ENCODE measurements at places on chromosomes 1 and 21.

DNA sequence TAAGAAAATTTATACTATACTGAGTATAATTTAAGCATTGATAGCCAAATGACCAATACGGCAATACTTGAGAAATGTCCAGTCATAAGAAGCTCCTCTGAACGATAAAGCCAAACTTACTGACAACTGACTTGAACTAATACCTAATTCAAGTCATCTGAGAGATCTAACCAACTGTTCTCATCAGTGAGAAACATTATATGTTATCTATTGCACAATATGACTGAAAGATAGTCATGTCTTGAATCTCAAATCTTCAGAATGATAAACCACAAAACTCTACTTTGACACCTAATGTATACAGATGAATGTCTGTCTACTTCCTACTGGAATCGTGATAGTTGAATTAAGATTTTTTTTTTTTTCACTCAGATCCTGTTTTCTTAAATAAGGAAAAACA lies 39.0 kb downstream of the APP start:
- DNase-seq: no peak

GRCh38 chr1:31995263-31995662 lies 18.4 kb upstream of the KHDRBS1 start:
- no peak for DNase-seq

GRCh38 chr1:24278726-24279125 lies 40.4 kb upstream of the GRHL3 start:
- no peak for DNase-seq

DNA sequence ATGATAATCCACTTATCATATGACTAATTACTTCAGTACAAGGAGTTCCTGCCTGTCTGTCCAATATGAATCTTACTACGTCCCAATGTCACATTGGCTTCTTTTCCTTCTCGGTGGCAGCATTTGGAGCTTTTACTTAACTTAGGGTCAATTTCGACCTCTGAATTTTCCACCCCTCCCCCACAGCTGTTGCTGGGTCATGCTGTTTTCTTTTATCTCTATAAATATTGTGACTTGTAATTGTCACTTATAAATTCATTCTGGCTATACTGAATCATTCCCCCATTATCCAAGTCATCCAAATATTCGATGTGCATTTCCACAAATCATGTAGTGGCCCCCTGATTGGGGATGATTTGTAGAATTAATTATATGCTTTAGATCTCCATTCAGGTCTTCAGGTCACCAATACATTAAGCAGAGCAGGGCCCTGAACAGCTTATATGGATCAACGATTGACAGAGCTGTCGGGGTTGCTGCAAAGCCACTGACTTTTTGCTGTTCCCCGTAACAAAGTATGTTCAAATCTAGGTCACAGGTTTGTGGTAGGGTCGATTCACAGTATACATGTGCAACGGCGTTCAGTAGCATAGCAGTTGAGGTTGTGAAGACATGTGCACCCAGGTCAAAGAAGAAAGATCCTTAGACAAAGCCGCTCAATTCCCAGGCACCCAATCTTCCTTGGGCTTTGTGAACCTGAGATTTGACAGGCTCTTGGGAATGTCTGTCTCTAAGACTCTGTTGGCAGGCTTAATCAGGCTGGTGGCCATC lies 18.3 kb upstream of the RNU1-4 start:
- peak; percentile 5 for DNase-seq

GRCh38 chr1:235826102-235826854 lies 40.4 kb downstream of the LYST start:
- no peak for DNase-seq

DNA sequence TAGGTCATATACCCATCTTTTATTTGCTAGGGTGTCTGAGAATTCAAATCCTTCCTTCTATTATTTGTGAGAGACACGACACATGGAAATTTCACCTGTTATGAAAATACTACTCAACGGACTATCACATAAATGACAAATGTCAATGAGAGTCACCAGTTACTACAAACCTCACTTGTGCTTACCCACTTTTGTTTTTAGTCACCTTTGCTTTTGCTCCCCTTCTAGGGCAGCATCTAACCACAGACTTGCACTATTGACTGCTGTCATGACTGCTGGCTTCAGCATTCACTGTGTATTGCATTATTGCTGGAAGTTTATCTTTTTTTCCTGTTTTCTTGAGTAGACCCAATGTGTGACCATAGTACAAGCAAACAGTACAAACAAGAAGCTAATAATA lies 1048.0 kb downstream of the PLA2G4A start:
- DNase-seq: no peak
